Nephron progenitor cell (in vitro differentiated cells): ENCODE measurements at places on chromosomes 1 and 21.
A peak's percentile ranks its signal among the peaks of the same experiment; 100 is the strongest.

- no peak overlapping the region for H3K4me3 ChIP-seq
- H3K27ac ChIP-seq, result no peak overlapping the region
- DNase-seq, result no peak
- no peaks in the 10 kb centered on the region for H3K36me3 ChIP-seq
- H3K4me1 ChIP-seq, result no peaks in the 10 kb centered on the region
Measured at GRCh38 chr1:198337886-198338285, 181.1 kb downstream of the NEK7 start.

DNA sequence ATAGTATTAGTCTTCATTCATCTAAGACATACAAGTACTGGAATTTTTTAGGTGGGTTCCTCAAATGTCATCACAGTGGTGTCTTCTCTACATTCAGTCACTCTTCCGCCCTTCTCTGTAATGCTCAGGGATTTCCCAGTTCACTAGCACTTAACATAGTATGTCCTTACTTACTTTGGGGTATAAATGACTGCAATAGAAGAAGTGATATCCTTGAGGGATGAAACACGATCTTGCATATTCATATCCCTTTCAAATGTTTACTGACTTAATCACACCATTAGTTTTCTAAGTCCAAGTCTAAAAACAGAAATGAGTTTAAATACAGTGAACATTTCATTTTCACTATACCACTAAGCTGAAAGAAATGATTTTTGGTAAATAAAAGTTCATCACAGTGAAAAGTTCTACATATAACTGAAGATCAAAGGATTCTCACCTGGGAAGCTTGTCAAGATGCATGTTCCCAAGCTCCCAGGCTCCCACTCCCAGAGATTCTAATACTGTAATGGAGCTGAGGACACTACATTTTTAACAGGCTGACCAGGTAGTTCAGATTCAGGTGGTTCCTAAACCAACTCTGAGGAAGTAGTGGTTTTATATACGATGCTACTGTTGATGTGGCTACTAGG is 29.7 kb downstream of the MRPL39 start:
- H3K27me3 ChIP-seq, result no peaks in the 10 kb centered on the region
- no peak overlapping the region for H3K4me3 ChIP-seq
- H3K36me3 ChIP-seq, result peaks cover 47% of the 10 kb centered on the region
- no peak for DNase-seq
- H3K27ac ChIP-seq, result no peak overlapping the region
- peaks cover 6% of the 10 kb centered on the region for H3K4me1 ChIP-seq

- H3K27ac ChIP-seq, result no peak overlapping the region
- no peaks in the 10 kb centered on the region for H3K4me1 ChIP-seq
- no peak for DNase-seq
- H3K4me3 ChIP-seq, result no peak overlapping the region
- H3K36me3 ChIP-seq, result no peaks in the 10 kb centered on the region
- H3K27me3 ChIP-seq, result peaks cover 3% of the 10 kb centered on the region
Measured at GRCh38 chr1:78627321-78627720, 7.1 kb downstream of the IFI44L start.

DNA sequence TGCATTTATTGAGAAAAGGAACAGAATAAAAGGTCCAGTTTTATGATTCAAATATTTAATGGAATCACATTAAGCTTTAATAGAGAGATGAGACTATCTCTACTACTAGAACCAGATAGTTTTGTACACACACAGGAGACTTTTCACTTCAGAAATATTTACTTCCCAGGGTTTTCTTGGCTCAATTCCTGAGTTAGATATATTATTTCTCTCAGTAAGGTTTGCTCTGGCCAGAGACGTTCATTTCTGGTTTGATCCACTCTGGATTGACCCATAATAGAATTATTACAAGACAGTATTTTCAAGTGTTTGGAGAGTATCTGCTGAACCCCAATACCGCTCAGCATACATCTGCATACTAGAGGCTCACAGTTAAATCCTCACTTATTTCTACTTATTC is 1.3 kb upstream of the RCOR3 start:
- peak overlapping the region; percentile 92 for H3K4me3 ChIP-seq
- H3K27ac ChIP-seq, result peak overlapping the region; percentile 98
- peaks cover 3% of the 10 kb centered on the region for H3K27me3 ChIP-seq

GRCh38 chr1:67342076-67342890 is 34.6 kb downstream of the IL12RB2 start:
- peaks cover 26% of the 10 kb centered on the region for H3K4me1 ChIP-seq
- DNase-seq, result no peak
- H3K27me3 ChIP-seq, result peaks cover 5% of the 10 kb centered on the region

- DNase-seq, result no peak
- H3K27ac ChIP-seq, result no peak overlapping the region
- no peaks in the 10 kb centered on the region for H3K27me3 ChIP-seq
- H3K4me1 ChIP-seq, result no peaks in the 10 kb centered on the region
Measured at GRCh38 chr1:107451715-107452114, 310.9 kb downstream of the NTNG1 start.

DNA sequence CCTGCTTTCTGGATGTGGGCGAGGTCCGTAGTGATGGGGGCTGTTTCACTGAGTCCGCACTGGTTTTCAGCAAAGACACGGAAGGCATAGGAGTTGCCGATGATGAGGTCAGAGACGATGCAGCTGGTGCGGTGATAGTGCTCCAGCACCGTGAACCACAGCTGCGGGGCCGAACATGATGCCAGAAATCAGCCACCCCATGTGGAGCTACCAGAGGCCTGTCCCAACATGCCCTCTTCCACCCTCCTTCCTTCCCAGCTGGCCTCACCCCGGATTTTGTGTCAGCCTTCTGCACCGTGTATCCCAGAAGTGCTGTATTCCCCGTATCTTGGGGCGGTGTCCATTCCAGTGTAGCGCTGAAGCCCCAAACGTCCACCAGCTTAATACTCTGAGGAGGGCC is 10.0 kb downstream of the MYBPHL start:
- H3K4me3 ChIP-seq, result no peak overlapping the region
- H3K4me1 ChIP-seq, result peaks cover 31% of the 10 kb centered on the region
- H3K36me3 ChIP-seq, result no peaks in the 10 kb centered on the region
- no peak overlapping the region for H3K27ac ChIP-seq
- H3K27me3 ChIP-seq, result peaks cover 23% of the 10 kb centered on the region

DNA sequence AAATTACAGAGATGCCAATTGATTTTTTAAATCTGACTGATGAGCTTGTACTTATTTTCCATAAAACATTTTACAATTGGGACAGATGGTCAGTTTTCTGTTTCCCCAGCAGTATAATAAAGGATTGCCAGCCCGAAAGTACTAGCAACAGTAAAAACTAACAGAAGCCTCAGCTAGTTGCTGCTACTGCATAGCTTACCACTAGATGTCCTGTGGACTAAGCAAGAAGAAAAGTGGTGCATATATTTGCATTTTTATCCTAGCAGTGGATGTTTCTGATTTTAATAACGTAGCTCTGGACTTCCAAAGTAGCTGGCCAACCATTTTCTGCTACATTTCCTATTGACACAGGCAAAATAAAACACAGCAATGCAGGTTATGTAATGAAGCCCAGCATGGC is 241.5 kb downstream of the BARHL2 start:
- DNase-seq, result no peak
- H3K27me3 ChIP-seq, result no peaks in the 10 kb centered on the region
- H3K4me3 ChIP-seq, result no peak overlapping the region
- H3K4me1 ChIP-seq, result peaks cover 7% of the 10 kb centered on the region
- H3K36me3 ChIP-seq, result no peaks in the 10 kb centered on the region
- H3K27ac ChIP-seq, result no peak overlapping the region

- H3K27ac ChIP-seq, result no peak overlapping the region
- no peak for DNase-seq
- H3K27me3 ChIP-seq, result peaks cover 9% of the 10 kb centered on the region
- peaks cover 21% of the 10 kb centered on the region for H3K36me3 ChIP-seq
Measured at GRCh38 chr1:221701570-221702186, 40.2 kb downstream of the DUSP10 start.

- no peak for DNase-seq
- peaks cover 34% of the 10 kb centered on the region for H3K4me1 ChIP-seq
- peaks cover 4% of the 10 kb centered on the region for H3K27me3 ChIP-seq
- H3K36me3 ChIP-seq, result no peaks in the 10 kb centered on the region
- no peak overlapping the region for H3K27ac ChIP-seq
Measured at GRCh38 chr1:223500560-223501425, 107.6 kb downstream of the CCDC185 start.

GRCh38 chr1:94056171-94056570 is 64.8 kb downstream of the ABCA4 start:
- H3K4me1 ChIP-seq, result peaks cover 7% of the 10 kb centered on the region
- no peak for DNase-seq
- H3K27ac ChIP-seq, result no peak overlapping the region
- no peak overlapping the region for H3K4me3 ChIP-seq

DNA sequence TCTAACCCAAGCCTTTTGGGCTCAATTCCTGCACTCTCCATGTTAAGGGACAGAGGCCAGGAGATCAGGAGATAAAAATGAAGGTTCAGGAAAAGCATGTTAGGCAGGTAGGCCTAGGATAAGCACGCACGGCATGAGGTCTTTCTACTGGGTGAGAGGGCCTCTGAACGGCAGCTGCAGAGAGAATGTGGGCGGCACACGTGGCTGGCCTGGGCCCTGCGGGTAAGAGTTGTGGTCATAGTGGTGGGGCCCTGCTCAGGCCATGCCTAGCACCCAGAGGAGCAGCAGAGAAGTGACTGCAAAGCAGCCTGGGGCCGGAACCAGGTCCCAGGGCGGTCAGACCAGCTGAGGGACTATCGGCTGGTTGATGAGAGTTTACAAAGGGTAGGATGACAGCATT is 7.5 kb upstream of the FOXO6 start:
- H3K4me3 ChIP-seq, result no peak overlapping the region
- no peak overlapping the region for H3K27ac ChIP-seq
- no peaks in the 10 kb centered on the region for H3K36me3 ChIP-seq
- no peak for DNase-seq

DNA sequence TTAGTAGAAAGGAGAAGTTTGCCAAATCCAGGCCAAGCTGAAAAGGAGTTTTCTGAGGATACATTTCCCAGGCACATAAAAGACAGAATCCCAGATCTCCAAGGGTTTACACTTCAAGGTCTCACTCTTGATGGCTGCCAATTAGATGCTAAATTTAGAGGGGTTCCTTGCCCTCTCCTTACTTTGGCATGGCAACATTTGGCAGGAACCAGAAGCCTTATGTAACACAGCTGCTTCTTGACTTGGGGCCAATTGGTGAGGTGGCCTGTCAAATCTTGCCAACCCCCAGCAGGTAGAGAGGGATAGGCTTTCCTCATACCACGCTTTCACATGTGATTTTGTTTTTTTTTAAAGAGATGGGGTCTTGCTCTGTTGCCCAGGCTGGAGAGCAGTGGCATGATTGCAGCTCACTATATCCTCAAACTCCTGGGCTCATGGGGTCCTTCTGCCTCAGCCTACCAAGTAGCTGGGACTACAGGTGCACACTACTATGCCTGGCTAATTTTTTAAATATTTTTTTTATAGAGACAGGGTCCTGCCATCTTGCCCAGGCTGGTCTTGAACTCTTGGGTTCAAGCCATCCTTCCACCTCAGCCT is 25.2 kb upstream of the NKAIN1 start:
- DNase-seq, result no peak
- peaks cover 4% of the 10 kb centered on the region for H3K4me1 ChIP-seq
- peaks cover 70% of the 10 kb centered on the region for H3K36me3 ChIP-seq
- no peaks in the 10 kb centered on the region for H3K27me3 ChIP-seq

DNA sequence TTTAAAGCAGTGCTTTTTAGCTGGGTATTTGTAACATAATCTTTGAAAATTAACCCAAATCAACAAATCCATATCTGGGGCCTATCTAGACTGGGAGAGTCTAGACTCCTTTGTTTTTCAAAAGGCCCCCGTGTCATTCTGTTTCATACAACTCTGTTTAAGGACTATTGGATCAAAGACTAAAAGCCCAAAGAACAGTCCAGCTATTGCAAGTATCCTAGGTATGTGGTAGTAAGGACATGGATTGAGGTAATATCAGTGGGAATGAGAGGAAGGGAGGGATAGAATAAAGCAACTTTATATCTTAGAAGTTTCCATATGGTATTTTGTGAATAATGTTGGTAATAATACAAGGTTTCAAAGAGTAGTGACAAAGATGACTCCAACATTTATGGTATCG is 18.2 kb downstream of the KIF1B start:
- H3K27ac ChIP-seq, result no peak overlapping the region
- no peak for DNase-seq
- peaks cover 32% of the 10 kb centered on the region for H3K36me3 ChIP-seq
- H3K4me1 ChIP-seq, result peaks cover 8% of the 10 kb centered on the region

- H3K27me3 ChIP-seq, result no peaks in the 10 kb centered on the region
- DNase-seq, result no peak
- H3K4me3 ChIP-seq, result no peak overlapping the region
Measured at GRCh38 chr1:81989524-81989923, 188.8 kb downstream of the ADGRL2 start.

DNA sequence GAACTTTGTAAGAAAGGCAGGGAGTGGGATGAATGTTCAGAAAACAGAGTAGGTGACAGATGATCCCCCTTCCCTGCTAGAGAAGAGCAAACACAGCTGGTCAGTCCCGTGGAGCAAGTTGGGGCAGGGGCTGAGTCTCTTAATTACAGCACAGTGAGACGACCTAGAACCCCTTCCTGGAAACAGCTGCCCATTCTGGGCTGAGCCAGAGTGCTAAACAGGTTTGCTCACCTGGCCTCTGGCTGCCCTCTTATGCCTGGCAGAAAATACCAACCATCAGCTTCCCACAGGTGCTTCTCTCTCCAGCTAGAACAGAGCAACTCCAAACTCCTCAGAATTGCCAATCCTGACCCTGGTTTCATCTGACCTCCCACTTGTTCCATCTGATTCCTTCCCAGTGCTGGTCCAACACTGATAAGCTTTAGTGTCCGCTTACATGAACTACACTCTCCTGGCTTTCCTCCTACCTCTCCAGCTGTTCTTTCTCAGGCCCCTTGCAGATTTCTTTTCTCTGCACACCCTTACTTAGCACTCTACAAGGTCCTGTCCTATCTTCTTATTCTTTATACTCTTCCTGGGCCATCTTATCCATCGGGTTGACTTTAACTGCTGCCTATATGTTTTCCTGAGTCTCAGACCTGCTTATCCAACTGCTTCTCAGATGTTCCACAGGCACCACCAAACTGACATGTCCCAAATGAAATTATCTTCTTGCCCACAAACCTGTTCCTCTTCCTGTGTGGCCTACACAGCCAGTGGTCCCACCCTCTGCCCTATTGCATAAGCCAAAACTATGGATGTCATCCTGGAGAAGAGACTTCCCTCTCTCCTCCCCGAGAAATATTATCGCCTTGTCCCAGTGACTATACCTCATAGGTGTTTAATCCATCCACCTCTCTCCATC is 22.6 kb upstream of the COL9A2 start:
- no peak for DNase-seq
- no peak overlapping the region for H3K27ac ChIP-seq
- H3K36me3 ChIP-seq, result no peaks in the 10 kb centered on the region
- H3K4me1 ChIP-seq, result peaks cover 5% of the 10 kb centered on the region
- no peak overlapping the region for H3K4me3 ChIP-seq
- H3K27me3 ChIP-seq, result peaks cover 48% of the 10 kb centered on the region

- H3K4me3 ChIP-seq, result no peak overlapping the region
- H3K36me3 ChIP-seq, result no peaks in the 10 kb centered on the region
Measured at GRCh38 chr1:101474039-101474665, 237.3 kb downstream of the S1PR1 start.

- no peak for DNase-seq
- H3K27me3 ChIP-seq, result no peaks in the 10 kb centered on the region
- peaks cover 17% of the 10 kb centered on the region for H3K36me3 ChIP-seq
- H3K4me1 ChIP-seq, result peaks cover 18% of the 10 kb centered on the region
- H3K27ac ChIP-seq, result no peak overlapping the region
- H3K4me3 ChIP-seq, result no peak overlapping the region
Measured at GRCh38 chr1:246572785-246573184, 6.5 kb downstream of the CNST start.

- no peaks in the 10 kb centered on the region for H3K4me1 ChIP-seq
- peaks cover 85% of the 10 kb centered on the region for H3K36me3 ChIP-seq
- peak overlapping the region; percentile 7 for H3K27ac ChIP-seq
- H3K4me3 ChIP-seq, result no peak overlapping the region
- H3K27me3 ChIP-seq, result no peaks in the 10 kb centered on the region
Measured at GRCh38 chr1:113118266-113118665, 45.3 kb downstream of the LRIG2 start.
